Mesenteric fat pad (tissue), 1 donor: ENCODE measurements at places on chromosomes 3 and 15.

DNA sequence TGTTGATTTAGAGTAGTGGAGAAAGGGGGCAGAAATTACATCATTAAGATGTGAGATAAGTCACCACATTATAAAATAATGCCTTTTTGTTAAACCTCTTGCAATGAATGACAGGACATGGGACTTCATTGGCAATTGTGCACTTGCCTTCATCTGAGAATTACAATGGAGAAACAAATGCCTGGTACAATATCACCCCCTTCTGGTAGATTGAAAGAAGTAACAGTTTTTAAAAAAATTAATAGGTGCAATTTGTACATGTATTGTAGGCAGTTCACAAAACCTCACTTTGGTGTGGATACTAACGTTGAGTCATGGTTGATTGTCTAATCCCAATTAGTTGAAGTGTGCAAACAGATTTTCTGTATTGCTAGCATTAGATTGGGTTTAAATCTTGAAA is 4.6 kb upstream of the P2RY14 start:
- no peak for DNase-seq

DNA sequence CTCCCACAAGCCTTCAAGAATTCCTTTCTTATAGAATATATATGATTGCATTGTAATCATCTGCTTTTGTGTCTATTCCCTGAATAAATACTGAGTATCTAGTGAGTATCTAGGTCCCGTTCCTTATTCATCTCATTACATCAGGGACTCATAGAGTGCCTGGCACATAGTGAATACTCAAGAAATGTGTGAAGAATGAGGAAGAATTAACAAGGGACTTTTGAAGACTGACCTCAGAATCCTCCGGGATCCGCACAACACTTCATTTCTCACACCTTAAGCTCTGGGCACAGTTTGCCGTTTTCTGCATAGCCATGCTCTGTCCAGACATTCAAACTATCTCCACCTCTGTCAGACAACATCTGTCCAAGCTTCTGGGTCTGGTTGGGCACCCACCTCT is 108.8 kb downstream of the STAC start:
- DNase-seq = no peak

DNA sequence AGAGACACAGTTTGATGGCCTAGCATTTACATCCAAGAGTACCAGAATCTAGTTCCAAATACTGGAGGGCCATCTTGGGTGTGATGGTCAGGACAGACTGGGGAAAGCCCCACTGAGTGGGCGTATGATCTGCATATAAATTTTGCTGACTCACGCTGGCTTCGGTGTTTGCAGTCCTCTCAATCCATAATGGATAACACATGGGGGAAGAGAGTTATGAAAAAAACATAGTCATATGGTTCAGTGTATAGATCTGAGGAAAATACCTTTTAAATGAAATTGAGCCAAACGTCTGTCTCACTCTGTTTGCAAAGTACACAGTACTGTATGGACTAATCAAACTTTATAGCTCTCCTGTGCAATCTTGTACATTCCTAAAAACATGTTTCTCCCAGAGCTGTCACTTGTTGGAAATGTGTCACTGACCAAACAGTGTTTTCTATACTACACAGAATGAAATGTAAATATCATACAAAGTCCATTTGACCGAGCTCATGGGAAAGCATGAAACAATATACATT is 125.3 kb upstream of the THBS1 start:
- no peak for DNase-seq

DNA sequence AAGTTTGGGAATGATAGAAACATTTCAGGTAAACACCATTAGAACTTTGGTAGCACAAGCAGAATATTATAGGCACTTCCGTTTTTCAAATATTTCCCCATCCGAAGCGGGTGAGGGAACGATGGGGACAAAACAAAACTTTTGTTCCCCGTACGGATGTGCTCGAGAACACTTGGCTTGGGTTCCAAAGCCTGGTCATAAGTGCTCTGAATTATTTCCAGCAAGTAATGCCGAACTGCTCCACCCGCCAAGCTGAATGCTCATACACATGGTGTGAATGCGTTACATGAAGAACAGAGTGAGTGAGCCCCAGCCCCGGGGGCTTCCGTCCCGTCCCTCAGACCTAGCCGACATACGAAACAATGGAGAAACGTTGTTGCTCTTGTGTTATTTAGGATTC is 438.2 kb upstream of the ARRDC4 start:
- no peak for DNase-seq

DNA sequence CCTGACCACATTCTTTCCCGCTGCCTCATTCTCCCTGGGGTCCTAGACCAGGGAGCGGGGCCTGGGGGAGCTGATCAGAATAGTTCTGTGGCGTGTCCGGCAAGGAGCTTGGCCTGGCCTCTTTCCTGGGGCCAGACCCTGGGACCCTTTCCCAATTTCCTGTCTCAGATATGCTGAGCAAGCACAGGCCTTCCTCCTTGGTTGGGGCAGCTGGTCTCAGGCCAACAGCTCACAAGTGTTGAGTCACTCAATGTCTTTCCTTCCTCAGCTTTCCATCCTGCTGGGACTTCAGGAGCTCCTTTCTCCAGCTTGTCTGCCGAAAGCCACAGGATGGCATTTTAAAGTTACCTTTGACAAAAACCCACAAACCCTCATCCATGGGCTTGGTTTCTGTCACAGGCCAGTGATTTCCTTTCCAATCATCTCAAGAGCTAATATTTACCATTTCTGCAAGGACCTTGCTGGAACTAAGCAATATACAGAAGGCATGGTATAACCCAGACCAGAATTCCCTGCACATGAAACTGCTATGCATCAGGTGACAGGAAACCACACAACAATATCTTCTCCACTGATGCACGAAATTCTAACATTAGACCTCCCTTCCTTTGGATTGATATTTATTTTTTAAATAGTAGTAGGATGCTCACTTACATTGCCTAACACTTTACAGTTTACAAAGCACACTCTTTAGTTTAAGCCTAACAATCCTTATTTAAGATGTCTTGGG is 19.5 kb upstream of the TIMP4 start:
- DNase-seq = no peak

DNA sequence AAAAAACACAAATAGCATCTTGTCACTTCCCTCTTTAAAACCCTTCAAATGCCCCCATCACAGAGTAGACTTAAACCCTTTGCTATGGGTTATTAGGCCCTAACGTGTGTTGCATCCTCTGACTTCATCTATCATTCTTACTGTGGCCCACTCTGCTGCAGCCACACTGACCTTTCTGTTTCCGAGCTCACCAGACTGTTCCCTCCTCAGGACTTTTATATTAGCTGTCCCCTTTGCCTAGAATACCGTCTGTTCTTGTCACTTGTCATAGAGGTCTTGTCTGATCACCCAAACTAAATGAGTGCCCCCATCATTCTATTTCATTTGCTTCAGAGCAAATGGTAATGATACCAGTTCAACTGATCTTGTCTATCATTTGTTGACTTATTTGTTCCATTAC is 877 bp upstream of the FEM1B start:
- no peak for DNase-seq

GRCh38 chr3:127849368-127849767 is 27.1 kb upstream of the MGLL start:
- DNase-seq = no peak

DNA sequence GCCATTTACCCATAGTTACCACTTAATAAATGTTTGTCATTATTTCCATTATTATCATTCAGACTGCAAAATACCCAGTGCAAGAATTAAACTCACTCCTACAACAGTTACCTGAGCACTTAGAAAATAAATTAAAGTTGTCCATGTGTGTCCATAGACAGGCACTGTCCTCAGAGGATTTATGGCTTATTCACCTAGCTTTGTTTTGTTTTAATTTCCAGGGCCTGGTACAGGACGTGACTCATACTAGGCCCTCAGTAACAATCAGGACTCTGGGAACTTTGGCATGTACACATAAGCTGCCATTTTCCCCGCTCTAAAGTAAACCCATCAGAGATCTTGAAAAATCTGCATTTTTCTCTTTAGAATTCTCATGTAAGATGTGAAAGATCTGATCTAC is 458.5 kb upstream of the ARRDC4 start:
- no peak for DNase-seq

DNA sequence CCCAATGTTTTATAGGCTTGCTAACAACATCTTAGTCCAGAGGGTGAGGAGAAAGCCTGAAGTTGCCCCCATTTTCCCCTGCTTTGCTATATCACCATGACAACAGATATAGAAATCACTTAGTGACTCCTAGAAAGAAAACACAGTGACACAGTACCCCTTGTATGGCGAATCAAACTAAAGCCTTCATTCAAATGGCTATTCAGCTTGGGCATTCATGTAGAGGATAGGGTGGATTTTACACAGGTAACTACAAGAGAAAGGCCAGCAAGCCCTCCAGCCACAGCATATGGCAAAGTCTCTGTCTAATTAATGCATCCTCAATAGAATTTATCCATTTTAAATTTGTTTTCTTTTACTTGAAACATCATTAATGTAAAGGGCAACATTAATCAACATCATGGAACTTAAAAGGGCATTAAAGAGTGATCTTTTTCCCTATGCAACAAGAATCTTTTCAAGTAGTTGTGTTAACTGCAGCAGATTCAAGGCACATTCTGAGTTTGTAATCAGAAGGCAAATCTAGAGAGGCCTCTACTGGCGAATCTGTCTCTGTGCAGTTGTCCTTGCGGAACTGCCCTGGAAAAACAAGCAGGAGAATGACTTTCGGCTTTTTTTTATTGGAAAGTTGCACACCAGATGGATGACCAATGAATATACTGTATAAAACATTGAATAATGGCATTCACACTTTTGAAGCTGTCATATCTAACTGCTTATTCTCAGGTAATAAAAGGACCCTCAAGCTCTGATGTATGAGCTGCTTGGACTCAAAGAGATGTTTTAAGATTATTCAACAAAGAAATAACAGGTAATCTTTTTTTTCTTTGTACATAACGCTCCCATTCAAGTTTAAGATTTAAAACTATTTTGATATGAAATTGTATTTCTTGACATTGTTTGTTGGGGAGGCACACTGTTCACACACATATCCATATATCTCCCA is 621.7 kb upstream of the AGTR1 start:
- no peak for DNase-seq

GRCh38 chr3:143258692-143259091 is 139.1 kb downstream of the CHST2 start:
- DNase-seq = no peak

DNA sequence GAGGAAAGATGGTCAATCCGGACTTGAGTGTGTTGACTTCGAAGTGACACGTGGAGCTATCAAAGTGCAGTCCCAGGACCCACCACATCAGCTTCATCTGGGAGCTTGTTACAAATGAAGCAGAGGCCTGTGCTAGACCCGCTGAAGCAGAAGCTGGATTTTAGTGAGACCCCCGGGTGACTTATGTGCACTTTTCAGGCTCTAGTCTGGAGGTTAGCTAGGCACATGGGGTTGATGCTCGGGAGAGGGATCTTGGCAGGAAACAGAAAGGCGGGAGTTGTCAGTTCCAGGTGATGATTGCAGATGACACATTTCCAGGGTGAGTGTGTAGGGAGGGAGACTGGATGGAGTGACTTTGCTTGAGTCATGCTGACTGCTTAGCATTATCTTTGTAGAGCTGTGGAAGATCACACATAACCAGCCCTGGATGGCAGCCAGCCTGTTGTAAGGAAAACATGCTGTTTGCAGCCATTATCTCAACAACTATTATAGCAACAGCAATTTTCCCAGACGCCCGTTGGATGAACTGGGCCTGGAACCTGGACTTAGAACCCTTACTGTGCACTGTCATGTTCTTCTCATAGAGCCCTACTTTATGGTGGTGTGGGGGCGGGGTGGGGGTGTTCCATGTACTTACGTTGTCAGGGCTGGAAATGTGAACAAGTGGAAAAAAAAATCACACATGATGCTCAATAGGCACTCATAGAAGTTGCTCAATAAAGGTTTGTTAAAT is 122.4 kb downstream of the THSD4 start:
- no peak for DNase-seq

GRCh38 chr3:166526881-166527280 is 689.7 kb upstream of the BCHE start:
- DNase-seq = no peak

DNA sequence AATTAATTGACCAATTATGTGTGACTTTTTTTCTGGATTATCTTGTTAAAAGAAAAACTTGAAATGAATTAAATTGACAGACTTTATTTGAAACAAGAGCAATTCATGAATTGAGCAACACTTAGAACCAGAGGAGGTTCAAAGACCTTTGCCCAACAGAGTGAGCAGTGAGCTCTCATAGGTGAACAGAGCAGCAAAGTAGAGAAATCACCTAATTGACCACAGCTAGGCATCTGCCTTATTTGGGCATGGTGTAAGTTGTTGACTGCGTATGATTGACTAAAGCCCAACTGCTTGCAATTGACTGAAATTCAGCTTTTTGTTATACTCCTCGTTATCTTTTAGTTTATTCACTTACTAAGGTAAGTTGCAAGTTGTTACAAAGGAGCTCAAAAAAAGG is 1216.0 kb upstream of the ALCAM start:
- DNase-seq = no peak

- no peak for DNase-seq
Measured at GRCh38 chr15:41124058-41124457, 8.0 kb upstream of the INO80 start.

DNA sequence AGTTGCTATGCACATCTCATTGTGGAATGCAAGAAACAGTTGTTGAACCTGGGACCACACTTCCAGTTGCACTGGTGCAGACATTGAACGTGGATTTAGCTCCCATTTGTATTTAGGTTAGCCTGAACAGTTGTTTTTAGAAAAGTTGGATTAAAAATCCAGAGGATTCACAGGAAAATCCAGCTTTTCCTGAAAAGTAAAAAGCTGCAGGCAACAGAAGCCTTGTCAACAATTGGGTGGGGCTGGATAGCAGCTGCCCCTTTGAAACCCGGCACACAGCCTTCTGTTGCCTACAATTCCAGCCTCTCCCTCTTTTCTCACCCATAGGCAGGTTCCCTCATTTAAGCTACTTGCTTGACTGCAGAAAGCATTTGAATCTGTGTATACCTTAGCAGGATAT is 165.3 kb upstream of the TBL1XR1 start:
- no peak for DNase-seq

- DNase-seq = no peak
Measured at GRCh38 chr15:66721501-66721937, 19.5 kb downstream of the SMAD6 start.

DNA sequence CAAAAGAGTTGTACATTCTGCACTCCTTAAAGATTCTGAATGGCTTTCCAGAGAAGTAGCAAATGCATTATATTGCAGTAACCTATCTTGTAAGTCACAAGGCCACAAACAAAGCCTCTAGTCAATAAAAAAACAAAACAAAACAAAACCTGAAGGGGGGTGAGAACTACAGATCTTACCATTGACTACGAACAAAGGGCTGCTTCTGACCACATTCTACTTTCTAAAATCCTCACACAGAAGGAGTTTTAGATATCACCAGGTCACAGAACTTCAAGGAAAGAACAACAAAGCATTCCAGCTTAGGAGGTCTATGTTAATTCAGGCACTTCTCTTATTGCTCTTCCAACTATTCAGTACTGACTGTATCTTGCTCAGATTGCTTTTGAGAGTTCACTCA is 343.0 kb downstream of the ZBTB20 start:
- DNase-seq = no peak
